CD4-positive, alpha-beta memory T cell (primary cell): ENCODE measurements at places on chromosomes 2 and 18. TPM values are rescaled to one million over a fixed set of nuclear protein-coding genes. Genes with fewer than 3 reads are reported as not detected.

DNA sequence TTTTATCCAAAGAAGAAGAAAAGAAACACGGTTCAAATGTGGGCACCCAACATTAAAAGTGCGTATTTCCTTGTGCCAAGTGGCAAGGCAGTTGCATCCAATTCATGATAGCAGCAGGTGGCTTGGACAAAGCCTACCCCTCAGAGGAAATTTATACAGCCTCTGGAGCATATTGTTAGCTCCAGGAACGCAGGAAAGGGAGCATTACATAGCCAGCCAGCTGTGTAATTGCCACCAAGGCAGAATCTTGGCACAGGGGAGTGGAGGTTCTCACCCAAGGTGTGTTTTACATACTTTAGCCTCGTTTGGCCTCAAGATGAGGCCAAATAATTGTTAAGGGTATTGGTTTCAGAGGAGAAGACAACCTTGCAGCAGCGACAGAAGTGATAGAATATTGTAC lies 526.9 kb downstream of the TMEM182 start:
- no peak overlapping the region for H3K27ac ChIP-seq
- H3K4me1 ChIP-seq = no peaks in the 10 kb centered on the region
- no peak overlapping the region for H3K4me3 ChIP-seq
- H3K27me3 ChIP-seq = no peaks in the 10 kb centered on the region
- no peaks in the 10 kb centered on the region for H3K36me3 ChIP-seq

DNA sequence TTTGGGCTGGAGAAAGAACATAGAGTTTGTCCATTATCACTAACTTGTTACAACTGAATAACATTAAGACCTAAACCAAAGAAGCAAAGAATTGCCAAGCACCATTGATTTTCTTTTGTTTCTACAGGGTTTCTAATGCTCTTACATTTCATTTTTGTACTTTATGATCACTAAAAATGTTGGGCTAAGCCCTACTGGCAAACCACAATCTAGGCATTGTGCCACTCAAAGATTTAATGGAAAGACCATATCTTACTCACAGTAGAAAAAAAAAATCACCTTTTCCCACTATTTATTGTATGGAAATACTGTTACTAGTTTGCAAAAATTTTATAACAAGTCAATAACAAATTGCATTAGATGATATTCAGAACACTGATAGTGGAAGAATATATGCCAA lies 447.4 kb upstream of the PKDCC start:
- no peaks in the 10 kb centered on the region for H3K4me1 ChIP-seq
- no peak overlapping the region for H3K4me3 ChIP-seq
- no peak for DNase-seq
- no peaks in the 10 kb centered on the region for H3K27me3 ChIP-seq
- no peaks in the 10 kb centered on the region for H3K36me3 ChIP-seq
- no peak overlapping the region for H3K27ac ChIP-seq

DNA sequence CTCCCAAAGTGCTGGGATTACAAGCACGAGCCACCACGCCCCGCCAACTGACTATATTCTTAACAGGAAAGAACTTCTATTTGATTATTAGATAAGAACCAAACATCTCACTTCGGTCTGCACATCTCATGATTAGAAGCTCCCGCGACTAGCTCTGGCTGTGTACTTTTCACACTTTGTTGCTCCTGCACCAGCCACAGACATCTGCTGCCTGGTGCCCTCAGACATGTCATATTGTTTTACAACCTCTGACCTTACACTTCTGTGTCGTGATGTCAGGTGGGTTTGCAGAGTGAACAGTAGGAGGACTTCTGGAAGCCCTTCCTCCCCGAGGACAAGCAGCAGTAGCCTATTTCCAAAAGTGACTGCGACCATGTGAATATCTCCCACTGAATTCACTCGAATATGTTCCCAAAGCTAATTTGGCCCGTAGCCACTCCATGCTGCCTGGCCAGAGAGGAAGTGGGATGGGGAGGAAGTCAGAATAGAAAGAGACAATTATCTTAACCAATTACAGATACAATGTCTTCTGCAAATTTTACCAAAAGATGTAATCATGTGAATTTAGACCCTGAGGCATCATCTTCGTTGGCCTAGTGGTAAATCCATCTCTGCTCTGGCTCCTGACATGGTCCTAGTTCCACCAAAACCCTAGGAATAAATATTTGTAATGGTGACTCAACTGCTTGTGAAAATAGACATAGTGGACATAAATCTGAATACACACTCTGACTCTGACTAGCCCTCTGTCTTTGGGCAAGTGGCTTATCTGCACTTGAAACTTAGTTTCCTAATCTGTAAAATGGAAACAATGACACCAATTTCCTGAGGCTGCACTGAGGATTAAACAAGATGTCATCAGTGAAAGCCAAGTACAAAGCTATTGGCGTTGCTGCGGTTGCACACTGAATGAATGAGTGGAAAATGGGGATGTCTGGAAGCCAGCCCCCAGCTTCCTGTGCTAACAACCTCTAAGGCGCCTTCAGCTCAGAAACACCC lies 406.1 kb downstream of the LRATD1 start:
- no peaks in the 10 kb centered on the region for H3K36me3 ChIP-seq
- no peak for DNase-seq
- H3K4me1 ChIP-seq = no peaks in the 10 kb centered on the region
- no peak overlapping the region for H3K27ac ChIP-seq
- H3K27me3 ChIP-seq = no peaks in the 10 kb centered on the region
- H3K4me3 ChIP-seq = no peak overlapping the region

GRCh38 chr2:140873915-140874531 lies 1256.8 kb downstream of the LRP1B start:
- no peak overlapping the region for H3K4me3 ChIP-seq
- no peaks in the 10 kb centered on the region for H3K4me1 ChIP-seq
- H3K27ac ChIP-seq = no peak overlapping the region
- DNase-seq = no peak
- no peaks in the 10 kb centered on the region for H3K27me3 ChIP-seq
- H3K36me3 ChIP-seq = no peaks in the 10 kb centered on the region

DNA sequence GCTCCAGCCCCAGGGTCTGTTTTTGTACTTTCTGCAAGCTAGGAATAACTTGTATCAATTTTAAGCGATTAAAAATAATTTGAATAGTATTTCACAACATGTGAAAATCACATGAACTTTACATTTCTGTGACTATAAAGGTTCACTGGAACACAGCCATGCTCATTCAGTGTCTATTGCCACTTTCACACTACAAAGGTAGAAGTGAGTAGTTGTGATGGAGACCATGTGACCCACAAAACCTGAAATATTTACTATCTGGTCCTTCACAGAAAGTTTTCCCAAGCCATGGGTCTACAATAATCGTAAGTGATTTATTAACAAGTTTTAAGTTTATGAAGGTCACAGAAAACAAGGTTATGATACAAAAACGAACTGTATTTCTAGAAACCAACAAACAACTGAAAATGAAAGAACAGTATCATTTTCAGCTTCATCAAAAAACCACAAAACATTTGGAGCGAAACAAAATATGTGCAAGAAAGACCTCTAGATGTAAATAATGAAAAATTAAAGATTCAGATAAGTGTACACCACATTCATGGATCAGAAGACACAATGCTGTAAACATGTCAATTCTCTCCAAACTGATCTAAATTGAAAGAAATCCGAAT lies 68.9 kb upstream of the DNER start:
- H3K27ac ChIP-seq = no peak overlapping the region
- DNase-seq = no peak
- no peaks in the 10 kb centered on the region for H3K27me3 ChIP-seq
- no peak overlapping the region for H3K4me3 ChIP-seq

Gene RUFY4
- 0.81 TPM for total RNA-seq

Gene TOGARAM2
- 2.7 TPM for total RNA-seq

- H3K4me1 ChIP-seq = no peaks in the 10 kb centered on the region
- H3K4me3 ChIP-seq = no peak overlapping the region
- no peak overlapping the region for H3K27ac ChIP-seq
- no peak for DNase-seq
- H3K36me3 ChIP-seq = no peaks in the 10 kb centered on the region
- no peaks in the 10 kb centered on the region for H3K27me3 ChIP-seq
Observed at GRCh38 chr2:99691926-99692325, 202.1 kb upstream of the REV1 start.

GRCh38 chr18:58056852-58057251 lies 12.8 kb downstream of the NEDD4L start:
- no peak overlapping the region for H3K4me3 ChIP-seq
- no peaks in the 10 kb centered on the region for H3K27me3 ChIP-seq
- no peak for DNase-seq

DNA sequence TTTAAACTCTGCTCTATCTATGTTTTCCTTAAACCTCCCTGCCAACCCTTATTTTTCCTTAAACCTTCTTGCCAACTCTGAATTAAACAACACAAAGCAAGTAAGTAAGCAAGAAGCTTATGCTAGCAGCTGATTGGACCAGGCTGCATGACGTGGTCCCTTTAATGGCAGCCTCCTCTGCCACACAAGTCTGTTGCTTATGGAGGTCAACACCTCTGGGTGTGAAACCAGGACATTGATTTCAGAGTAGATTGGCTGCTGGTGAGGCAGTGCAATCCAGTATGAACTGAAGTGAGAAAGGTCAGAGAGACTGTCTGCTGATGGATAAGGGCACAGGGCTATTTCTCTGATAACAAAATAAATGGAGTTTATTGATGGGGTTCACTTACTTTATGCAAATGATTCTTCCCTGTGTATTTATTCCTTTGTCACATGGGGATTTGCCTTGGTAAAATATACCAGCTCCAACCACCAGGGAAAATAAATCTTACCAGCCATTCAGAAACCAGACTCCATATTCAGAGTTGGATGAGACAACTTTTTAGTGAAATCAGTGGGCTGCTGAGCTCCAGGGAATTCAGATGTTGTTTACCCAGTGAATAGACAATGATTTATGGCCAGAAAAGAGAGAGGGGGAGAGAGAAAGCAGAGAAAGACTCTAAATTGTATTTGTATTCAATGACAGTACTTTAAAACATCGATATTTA lies 112.2 kb upstream of the NCKAP5 start:
- no peaks in the 10 kb centered on the region for H3K36me3 ChIP-seq
- no peak for DNase-seq
- H3K27me3 ChIP-seq = no peaks in the 10 kb centered on the region
- H3K4me3 ChIP-seq = no peak overlapping the region
- H3K4me1 ChIP-seq = no peaks in the 10 kb centered on the region
- no peak overlapping the region for H3K27ac ChIP-seq

Gene SERPINB13
- total RNA-seq = not detected

Gene LAMA1
- total RNA-seq = not detected

GRCh38 chr2:24971286-24971535 lies 544 bp downstream of the DNAJC27 start:
- no peaks in the 10 kb centered on the region for H3K36me3 ChIP-seq
- peak overlapping the region; percentile 99 for H3K27ac ChIP-seq
- no peaks in the 10 kb centered on the region for H3K27me3 ChIP-seq
- peak overlapping the region; percentile 82 for H3K4me3 ChIP-seq
- no peak for DNase-seq
